ENCODE measurements at places on chromosomes 7 and 10. TPM values are rescaled to one million over a fixed set of nuclear protein-coding genes. Genes with fewer than 3 reads are reported as not detected.

- peak overlapping the region; percentile 86 for H3K27ac ChIP-seq
- H3K27me3 ChIP-seq: no peaks in the 10 kb centered on the region
- no peak for DNase-seq
- H3K4me3 ChIP-seq: peak overlapping the region; percentile 55
- H3K36me3 ChIP-seq: no peaks in the 10 kb centered on the region
- peaks cover 51% of the 10 kb centered on the region for H3K4me1 ChIP-seq
Measured at GRCh38 chr10:70479626-70480238, 1.2 kb downstream of the PALD1 start.

- no peak overlapping the region for H3K4me3 ChIP-seq
- no peak overlapping the region for H3K27ac ChIP-seq
- no peak for DNase-seq
- H3K36me3 ChIP-seq: no peaks in the 10 kb centered on the region
- no peaks in the 10 kb centered on the region for H3K27me3 ChIP-seq
- peaks cover 39% of the 10 kb centered on the region for H3K4me1 ChIP-seq
Measured at GRCh38 chr10:75425291-75426079, 5.9 kb upstream of the LRMDA start.

DNA sequence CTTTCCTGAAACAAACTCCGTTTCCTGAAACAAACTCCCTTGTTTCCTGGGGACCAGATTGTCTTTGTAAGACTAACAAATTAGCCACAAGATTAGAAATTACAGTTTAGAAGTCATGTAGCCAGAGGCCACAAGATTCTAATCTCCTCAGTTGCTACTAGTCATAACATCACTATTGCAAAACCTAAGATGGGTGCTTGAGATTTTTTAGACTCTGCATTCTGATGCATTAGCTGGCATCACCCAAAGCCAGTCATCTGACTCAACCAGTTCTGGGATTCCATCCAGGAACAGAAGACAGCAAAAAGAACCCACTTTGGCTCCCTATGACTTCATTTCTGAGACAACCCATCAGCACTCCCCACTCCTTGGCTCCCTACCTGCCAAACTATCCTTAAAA is 367.9 kb upstream of the MBL2 start:
- no peak overlapping the region for H3K4me3 ChIP-seq
- H3K27ac ChIP-seq: no peak overlapping the region
- DNase-seq: no peak
- no peaks in the 10 kb centered on the region for H3K27me3 ChIP-seq
- no peaks in the 10 kb centered on the region for H3K36me3 ChIP-seq
- no peaks in the 10 kb centered on the region for H3K4me1 ChIP-seq

DNA sequence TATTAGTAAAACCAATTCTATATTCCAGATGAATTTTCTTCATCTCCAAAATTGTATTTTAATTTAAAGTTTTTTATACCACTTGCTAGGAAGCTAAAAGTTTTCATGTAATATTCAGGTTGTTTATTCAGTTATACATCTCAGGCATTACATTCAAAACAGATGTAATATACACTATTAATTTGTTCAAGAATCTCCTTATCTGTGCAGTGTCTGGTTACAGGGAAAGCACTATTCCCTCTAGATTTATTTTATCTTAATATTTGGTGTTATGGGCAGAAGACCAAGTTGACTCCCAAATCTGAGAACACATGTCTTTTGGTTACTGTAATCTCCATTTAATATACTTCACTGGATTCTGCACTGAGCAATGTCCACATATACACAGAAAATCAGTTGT is 953.4 kb downstream of the ANKRD7 start:
- no peak for DNase-seq
- no peaks in the 10 kb centered on the region for H3K4me1 ChIP-seq
- no peaks in the 10 kb centered on the region for H3K36me3 ChIP-seq
- H3K4me3 ChIP-seq: no peak overlapping the region
- H3K27ac ChIP-seq: no peak overlapping the region

GRCh38 chr7:70338015-70338414 is 739.7 kb downstream of the AUTS2 start:
- DNase-seq: no peak
- H3K27me3 ChIP-seq: no peaks in the 10 kb centered on the region
- no peak overlapping the region for H3K4me3 ChIP-seq
- H3K36me3 ChIP-seq: no peaks in the 10 kb centered on the region
- H3K27ac ChIP-seq: no peak overlapping the region
- H3K4me1 ChIP-seq: no peaks in the 10 kb centered on the region

- H3K36me3 ChIP-seq: peaks cover 9% of the 10 kb centered on the region
- peak overlapping the region; percentile 95 for H3K27ac ChIP-seq
- no peak for DNase-seq
- H3K4me3 ChIP-seq: peak overlapping the region; percentile 66
Measured at GRCh38 chr10:102421757-102422512, 1.3 kb downstream of the FBXL15 start.

- H3K4me3 ChIP-seq: no peak overlapping the region
- no peaks in the 10 kb centered on the region for H3K27me3 ChIP-seq
- peaks cover 17% of the 10 kb centered on the region for H3K36me3 ChIP-seq
- DNase-seq: no peak
- no peak overlapping the region for H3K27ac ChIP-seq
Measured at GRCh38 chr10:100377830-100378229, 30.8 kb downstream of the SCD start.

GRCh38 chr10:85946713-85947326 is 419.8 kb downstream of the GRID1 start:
- no peaks in the 10 kb centered on the region for H3K27me3 ChIP-seq
- DNase-seq: no peak
- H3K27ac ChIP-seq: no peak overlapping the region
- H3K4me1 ChIP-seq: no peaks in the 10 kb centered on the region

DNA sequence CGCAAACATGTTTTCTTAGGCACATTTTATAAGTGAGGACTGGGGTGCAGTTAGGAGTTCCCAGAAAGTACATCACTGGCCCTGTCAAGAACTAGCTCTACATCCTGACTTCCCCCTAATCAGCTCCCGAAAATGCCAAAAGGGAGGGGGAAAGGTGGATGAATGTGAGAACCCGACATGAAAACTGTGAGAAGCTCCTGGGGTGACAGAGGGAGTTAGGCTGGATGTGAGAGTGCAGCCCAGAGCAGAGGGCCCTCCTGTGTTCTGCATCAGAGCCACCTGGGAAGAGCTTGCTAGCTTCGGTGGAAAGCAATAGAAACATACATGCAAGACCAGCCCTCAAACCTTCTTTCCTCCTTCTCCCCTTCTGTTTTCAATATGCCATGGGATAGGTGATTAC is 30.5 kb upstream of the SEM1 start:
- H3K4me3 ChIP-seq: no peak overlapping the region
- no peak for DNase-seq
- H3K27ac ChIP-seq: no peak overlapping the region
- H3K36me3 ChIP-seq: no peaks in the 10 kb centered on the region
- H3K4me1 ChIP-seq: no peaks in the 10 kb centered on the region
- H3K27me3 ChIP-seq: no peaks in the 10 kb centered on the region

DNA sequence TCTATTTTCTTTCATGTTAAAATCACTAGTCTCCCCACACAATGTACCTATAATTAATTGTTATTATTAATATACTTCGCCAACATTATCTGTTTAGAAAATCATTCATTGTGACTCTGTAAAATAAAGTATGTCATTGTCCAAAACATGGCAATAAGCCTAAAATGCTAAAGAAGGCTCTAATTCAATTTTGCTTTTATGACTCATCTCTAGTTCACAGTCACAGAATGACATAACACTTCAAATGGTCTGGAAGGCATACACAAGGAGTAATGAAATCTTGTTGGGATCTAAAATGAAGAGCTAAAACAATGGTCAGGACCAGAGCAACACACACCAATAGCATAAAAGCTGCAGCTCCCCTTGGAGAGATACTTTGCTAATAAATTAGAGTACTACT is 505.8 kb downstream of the GPAM start:
- H3K4me3 ChIP-seq: no peak overlapping the region
- no peaks in the 10 kb centered on the region for H3K27me3 ChIP-seq
- no peaks in the 10 kb centered on the region for H3K4me1 ChIP-seq
- no peaks in the 10 kb centered on the region for H3K36me3 ChIP-seq
- no peak overlapping the region for H3K27ac ChIP-seq

Gene HMX3
- not detected for total RNA-seq
